Femur (tissue), 1 donor: ENCODE measurements at places on chromosomes 11 and 22.

- no peak for DNase-seq
Observed at GRCh38 chr11:93485983-93486382, 57.2 kb downstream of the SMCO4 start.

DNA sequence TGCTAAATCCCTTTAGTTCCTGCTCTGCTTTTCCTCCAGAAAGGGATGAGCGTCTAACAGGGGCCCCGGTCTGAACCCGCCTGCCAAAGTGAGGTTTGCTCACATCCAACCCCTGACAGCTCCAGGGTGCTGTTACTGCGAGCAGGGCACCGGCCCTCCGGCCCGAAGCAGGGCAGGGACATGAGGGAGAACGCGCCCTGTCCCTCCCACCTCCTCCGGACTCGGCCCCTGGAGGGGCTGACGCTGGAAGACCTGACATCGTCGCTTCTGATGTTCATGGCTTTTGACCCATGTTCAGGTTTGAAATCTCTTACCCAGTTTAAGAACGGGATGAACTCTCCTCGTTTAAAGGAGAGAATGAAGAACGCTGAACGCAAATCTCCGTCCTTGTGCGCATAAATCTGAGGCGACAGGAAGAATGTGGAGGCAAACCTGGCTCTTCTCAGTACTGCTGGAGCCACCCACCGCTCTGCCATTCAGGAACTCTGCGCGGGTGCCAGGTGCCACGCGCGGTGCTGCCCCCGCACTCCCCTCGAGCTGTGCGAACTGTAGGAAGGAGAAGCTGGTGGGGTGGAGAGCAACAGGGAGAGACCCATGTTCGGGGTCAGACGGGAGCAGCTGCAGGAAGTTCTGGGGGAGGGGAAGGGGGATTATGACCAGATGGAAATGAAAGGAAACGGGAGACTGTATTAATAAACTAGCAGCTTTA, 826 bp upstream of the EEF1G start:
- DNase-seq, result peak; percentile 68

DNA sequence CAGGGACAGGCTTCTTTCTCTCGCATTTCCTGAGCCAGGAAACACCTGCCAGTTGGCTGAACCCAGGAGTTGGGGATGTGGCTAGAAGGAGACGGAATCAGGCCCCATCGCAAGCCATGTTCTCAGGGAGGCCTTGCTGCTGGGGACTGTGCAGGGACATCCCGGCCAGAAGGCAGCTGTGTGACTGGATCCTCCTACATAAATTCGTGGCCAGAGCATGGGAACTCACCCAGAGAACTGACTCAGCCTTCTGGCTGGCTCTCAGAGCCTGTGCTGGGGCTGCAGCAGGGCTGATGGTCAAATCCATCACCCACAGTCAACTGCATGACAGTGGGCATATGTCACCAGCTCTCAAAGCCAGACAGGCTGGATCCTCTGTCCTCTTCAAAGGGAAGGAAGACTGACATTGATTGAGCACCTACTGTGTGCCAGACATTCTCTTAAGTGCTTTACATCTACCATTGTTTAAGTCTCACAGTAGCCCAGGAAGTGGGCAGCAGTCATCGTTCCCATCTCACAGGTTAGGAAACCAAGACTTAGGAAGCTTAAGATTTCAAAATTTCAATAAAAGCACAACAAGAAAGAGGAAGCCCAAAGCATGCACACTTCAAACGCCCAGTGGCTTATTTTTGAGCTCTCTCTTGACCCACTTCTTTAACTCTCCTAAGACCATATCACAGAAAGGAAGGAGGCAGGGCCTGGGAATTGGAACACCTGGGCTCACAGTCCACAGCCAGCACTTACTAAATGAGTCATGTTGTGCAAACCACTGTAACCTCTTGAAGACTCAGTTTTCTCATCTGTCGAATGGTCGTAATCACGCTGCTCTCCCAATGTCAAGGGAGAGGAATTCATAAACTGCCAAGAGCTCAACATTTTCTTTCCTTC, 30.9 kb upstream of the CACNG2 start:
- DNase-seq, result peak; percentile 61

DNA sequence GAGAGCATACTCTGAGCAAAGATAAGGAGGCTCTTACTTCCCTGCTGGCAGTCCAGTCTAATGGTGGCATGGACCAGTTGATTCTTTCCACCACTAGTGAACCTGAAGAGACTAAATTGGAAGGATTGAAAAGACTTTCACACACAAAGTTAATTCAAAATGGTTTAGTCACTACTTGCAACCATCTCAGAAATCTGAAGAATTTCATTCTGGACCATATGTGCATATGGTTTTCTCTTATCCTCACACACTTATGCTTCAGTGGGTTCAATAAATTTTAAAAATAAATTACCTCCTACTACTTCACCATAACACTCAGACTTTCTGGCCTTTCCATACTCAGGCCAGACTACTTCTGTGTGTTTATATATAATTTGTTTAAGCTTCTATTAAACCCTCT, 44.7 kb downstream of the CADM1 start:
- DNase-seq, result no peak

DNA sequence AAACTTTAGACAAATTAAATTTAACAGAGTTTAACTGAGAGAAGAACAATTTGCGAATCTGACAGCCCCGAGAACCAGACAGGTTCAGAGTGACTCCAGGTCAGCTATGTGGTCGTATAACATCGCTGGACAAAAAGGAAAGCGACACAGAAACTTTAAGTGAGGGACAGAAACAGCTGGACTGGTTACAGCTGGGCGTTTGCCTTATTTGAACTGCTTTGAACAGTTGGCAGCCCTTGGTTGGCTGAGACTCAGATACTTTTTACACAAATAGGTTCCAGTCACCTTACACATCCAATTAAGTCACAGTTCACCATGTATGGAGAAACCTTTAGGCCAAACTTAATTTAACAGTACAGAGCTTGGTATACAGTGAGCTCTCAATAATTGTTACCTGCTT, 436.9 kb downstream of the GUCY1A2 start:
- peak; percentile 31 for DNase-seq

DNA sequence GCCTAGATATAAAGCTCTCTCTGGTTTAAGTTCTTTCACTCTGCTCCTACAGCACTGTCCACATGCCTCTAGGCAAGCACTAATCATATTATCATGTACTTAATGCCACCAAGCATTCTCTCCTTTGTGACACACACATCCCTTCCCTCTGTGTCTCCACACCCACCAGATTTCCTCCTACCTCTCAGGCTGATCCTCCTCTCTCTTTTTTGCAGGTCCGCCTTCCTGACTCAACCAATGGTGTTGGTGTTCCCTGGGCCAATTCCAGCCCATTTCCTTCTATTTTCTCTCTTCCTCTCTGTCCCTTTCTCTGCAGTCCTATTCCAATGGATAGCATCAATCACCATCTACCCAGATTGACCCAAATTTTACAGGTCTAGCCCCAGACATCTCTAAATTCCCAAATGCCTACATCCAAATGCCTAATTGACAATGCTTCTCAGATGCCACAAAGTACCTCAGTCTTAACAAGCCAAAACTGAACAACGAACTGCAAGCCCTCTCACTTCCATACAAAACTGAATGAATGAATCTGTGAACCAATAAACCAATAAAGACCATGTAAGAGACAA, 504 bp upstream of the ZNF215 start:
- DNase-seq, result peak; percentile 19

- DNase-seq, result no peak
Observed at GRCh38 chr11:112797648-112798293, 163.4 kb upstream of the NCAM1 start.
